ENCODE measurements at places on chromosomes 4 and X.

GRCh38 chrX:133523526-133523925, 108.2 kb upstream of the GPC4 start:
- DNase-seq, result no peak

GRCh38 chrX:22538580-22538979, 265.9 kb downstream of the CBLL2 start:
- DNase-seq, result peak; percentile 8

- DNase-seq, result no peak
Observed at GRCh38 chr4:34516524-34516923, 1727.8 kb downstream of the ARAP2 start.

DNA sequence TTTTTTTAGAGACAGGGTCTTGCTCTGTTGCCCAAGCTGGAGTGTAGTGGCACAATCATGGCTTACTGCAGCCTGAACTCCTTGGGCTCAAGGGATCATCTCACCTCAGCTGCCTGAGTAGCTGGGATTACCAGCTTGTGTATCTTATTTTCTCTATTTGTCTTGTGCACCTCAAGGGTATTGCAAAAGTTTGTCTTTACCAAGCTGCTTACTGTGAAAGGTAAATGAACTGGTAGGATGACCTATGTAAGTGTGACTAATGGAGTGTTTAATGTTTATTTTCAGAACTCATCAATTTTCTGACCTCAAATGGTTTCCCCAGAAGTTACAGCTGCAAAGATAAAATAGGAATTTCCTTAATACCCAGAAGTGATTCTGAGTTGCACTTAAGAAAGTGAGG, 5.3 kb upstream of the FGA start:
- no peak for DNase-seq

DNA sequence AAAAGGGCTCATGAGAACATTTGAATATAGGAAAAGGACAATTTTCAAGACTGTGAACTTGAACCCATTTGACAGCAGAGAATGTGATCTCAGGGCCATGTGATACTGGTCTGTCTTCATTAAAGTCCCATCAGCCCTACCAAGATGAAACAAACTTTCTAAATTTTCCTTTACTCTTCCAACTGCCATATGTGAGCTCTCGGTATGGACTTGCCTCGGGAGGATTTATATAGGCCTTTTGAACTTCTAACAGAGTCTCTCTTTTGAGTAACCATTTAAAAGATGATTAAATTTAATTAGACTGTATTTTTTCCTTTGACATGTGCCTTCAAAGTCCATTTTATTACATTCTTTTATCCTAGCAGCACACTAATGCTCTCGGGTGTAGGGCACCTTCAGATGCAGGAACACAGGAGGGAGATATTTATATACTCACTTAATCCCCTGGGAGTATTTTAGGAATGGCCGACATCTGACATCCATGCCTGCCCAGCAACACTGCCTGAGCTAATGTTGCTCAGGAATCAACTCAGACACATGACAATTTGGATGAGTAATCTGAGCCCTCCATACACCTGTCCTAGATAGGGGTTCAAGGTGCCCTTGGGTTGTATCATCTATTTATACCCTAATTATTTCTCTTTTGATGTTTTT, 155.0 kb downstream of the SLC7A11 start:
- no peak for DNase-seq

- DNase-seq, result no peak
Observed at GRCh38 chr4:48470570-48470969, 12.6 kb upstream of the SLC10A4 start.

DNA sequence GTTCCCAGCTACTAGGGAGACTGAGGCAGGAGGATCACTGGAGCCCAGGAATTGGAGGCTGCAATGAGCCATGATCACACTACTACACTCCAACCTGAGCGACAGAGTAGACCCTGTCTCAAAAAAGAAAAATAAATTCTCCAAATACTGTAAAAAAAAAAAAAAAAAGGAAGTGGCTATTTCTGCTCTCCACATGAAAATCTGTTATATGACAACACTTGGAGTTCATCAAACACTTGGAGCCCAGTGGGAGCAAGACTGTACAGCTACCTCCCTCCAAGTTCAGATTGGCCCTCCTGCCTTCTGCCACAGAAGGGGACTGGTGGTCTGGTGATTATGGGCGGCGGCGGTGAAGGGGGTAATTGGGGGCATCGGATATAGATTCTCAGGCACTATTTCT, 9.0 kb upstream of the CLDN34 start:
- no peak for DNase-seq

- no peak for DNase-seq
Observed at GRCh38 chr4:47771020-47771419, 66.8 kb downstream of the CORIN start.

GRCh38 chr4:96093057-96093456, 253.2 kb downstream of the PDHA2 start:
- no peak for DNase-seq

DNA sequence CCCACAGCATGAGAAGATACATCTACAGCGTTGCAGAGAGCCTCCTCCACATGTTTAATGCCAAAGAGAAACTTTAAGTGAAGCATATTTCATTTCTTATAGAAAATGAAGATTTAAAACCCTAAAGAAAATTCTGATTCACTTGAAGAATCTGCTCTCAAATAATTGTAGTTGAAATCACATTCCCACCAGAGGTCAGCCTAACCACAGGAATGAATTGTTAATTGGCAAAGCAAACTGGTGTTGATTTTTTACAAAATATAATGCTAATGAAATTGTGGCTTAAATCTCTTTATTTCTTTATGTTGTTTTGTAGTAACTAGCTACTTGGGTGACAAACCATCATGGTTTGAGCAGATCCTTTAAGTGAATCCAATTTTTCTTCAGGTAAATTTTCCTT, 31.1 kb upstream of the WDR17 start:
- no peak for DNase-seq

- DNase-seq, result no peak
Observed at GRCh38 chr4:24632011-24632410, 47.7 kb upstream of the DHX15 start.

Measured in RCC 7860 (cell line).